Effector memory CD8-positive, alpha-beta T cell (primary cell): ENCODE measurements at places on chromosomes 2 and 18.

DNA sequence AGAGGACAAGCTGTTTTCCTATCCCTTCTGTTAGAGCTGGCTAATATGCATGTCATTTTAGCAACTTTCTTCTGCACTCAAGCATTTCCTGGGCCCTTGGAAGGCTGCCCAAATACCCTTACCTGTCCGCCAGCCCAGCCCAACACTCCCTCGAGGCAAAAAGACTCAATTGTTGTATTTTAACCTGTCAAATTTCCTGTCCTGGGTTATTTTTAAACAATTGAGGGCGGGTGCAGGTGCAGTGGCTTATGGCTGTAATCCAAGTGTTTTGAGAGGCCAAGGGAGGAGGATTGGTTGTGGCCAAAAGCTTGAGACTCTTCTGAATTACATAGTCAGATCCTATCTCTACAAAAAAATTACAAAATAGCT lies 125.0 kb upstream of the ARHGAP28 start:
- no peak for DNase-seq

GRCh38 chr18:78296166-78296565 lies 683.5 kb upstream of the SALL3 start:
- DNase-seq: no peak

- no peak for DNase-seq
These were observed 17.9 kb upstream of the ARHGEF4 start for GRCh38 chr2:130818809-130819208.

- no peak for DNase-seq
These were observed 2.8 kb downstream of the PHLPP1 start for GRCh38 chr18:62717925-62718800.

- DNase-seq: no peak
These were observed 52.3 kb downstream of the ZEB2 start for GRCh38 chr2:144467502-144468137.

GRCh38 chr2:119005051-119005450 lies 63.1 kb downstream of the MARCO start:
- DNase-seq: no peak

GRCh38 chr18:7237673-7238272 lies 6.9 kb downstream of the LRRC30 start:
- DNase-seq: no peak

GRCh38 chr2:174717273-174717672 lies 47.0 kb downstream of the CHRNA1 start:
- DNase-seq: no peak

DNA sequence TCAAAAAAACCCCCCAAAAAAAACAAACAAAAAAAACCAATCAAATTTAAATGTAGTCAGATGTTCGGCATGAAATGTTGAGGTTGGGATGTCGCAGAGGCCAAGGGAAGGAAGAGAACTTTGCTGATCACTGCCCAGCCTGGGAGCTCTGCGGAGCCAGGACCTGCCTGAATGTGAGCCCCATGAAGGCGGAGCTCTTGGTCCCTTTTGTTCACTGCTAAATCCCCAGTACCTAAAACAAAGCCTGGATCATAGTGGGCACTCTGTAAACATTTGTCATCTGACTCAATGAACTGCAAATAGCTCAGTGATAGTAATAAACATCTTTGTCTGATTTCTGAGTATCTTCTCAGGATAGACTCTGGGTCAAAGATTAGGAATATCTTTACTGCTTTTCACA lies 64.0 kb downstream of the NGEF start:
- DNase-seq: no peak

- no peak for DNase-seq
These were observed 28.2 kb upstream of the GALNT1 start for GRCh38 chr18:35553300-35553699.

GRCh38 chr2:170475878-170476277 lies 239.3 kb upstream of the SP5 start:
- DNase-seq: no peak

GRCh38 chr2:20304411-20304810 lies 46.2 kb downstream of the PUM2 start:
- DNase-seq: no peak

GRCh38 chr2:186059096-186059495 lies 320.5 kb downstream of the FSIP2 start:
- DNase-seq: no peak

- DNase-seq: no peak
These were observed 1518.3 kb downstream of the RPIA start for GRCh38 chr2:90209806-90210205.

DNA sequence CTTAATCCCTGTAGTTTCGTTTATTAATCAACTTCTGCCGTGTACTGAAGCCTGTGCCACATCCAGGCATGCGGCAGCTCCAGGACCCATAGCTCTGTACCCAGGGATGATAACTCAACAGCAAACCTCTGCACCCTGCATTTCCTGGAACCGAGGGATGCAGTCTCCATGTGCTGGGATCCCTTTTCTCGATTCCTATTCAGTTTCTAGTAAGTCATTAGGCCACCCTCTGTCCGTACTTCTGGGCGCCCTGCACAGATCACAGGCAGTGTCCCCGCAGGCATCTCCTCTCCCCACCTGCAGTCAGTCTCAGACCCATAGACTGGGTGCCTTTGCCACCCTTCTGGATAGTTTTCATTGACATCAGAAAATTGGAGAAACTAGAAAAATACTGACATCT lies 18.8 kb downstream of the TMEM18 start:
- no peak for DNase-seq

DNA sequence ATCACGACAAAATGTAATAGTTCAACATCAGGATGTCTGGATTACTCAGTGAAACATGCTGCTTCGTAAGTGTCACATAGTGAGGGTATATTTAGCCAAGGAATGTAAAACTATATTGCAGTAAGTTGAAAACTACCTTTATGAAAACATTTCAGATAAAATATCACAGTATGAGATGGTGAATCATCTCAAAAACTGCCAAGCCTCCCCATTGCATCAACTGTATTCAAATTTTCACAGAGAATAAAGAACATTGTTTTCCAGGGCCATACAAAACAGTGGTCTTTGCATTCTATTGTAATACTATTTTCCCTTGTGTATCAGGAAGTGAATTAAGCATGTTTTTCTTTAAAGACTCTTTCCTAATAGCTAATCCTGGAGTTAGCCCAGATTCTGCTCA lies 47.6 kb upstream of the MSTN start:
- no peak for DNase-seq

- DNase-seq: no peak
These were observed 165.2 kb upstream of the MSH6 start for GRCh38 chr2:47617523-47618271.

GRCh38 chr2:64839844-64840243 lies 149.4 kb upstream of the SLC1A4 start:
- DNase-seq: no peak

DNA sequence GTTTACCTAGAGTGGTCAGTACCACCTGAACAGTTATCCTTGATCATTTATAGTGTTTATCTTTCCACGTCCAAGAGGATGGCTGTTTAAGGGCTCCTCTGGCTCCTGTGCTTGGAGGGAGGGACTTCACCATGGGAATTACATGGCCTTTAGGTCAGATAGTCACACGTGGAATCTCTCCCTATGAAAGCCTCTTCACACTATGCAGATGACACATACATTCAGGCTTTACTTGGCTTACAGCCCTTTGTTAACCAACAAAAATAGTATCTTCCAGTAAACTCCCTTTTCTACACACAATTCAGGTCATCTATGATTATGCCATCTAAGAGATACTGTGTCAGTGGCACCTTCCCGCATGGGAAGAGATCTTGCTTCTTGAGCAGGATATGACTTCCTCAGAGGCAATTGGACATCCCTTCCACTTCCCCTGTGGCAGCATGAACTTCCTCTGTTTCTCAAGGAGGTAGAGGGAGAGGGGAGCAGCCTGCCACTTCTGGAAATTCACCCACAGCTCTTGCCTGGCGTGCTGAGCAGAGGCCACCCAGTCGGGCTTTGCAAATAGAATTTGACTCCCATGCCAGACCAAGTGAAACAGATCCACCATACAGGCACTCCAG lies 53.5 kb downstream of the COLEC12 start:
- no peak for DNase-seq

DNA sequence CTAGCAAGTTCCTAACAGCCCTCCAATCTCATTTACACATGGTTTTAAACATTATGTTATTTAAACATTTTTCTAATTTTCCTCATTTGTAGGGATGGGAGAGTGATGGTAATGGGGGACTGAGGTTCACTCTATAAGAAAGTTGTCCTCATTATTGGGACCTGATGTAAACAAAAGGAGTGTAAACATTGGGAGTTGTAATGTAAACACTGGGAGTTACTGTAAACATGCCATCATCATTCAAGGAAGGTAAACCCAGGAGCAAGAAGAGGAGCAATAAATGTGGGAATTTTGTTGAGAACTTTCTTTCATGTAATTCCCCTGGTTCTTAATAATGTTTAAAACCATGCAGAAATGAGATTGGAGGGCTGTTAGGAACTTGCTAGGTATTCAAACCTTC lies 17.8 kb downstream of the RFTN2 start:
- no peak for DNase-seq

DNA sequence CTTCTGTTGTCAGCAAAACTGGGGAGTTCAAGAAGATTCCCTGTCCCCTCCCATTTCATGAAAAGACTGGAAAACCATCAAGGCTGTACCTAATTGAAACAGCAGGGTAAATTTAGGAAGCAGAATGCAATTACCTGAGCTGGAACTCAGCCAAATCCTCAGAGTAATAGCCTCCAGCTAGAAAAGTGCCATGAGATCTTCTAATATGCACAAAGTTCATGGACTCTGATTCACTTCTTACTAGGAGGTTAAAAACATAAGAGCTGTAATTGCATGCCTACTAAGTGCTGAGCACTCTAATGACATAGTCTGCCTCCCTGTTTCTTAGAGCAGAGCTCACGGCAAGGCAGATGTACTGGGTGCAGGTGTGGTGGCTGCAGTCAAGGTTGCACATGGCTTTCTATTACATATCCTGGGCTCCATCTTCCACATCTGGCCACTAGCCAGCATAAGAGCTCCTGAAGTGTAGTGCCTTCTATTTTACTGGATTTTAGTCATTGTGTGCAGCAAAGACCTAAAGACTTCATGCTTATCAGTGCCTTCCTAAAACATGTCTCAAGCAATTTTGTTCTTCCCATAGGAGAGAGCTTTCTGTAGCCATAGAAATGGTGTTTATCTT lies 341.7 kb downstream of the PTPRM start:
- no peak for DNase-seq

DNA sequence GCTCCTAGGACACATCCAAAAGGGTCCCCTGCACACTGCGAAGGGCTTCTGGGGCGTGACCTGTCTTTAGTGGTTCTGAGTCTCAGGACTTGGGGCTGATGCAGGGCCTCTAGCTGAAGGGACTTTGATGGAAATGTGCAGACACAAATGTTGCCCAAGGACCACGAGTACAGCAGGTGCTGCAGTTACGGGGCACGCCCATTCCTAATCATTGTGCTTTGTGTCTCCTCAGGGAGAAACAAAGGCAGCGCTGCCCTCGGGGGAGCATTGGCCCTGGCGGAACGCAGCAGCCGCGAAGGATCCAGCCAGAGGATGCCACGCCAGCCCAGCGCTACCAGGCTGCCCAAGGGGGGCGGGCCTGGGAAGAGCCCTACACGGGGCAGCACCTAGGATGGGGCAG lies 8.0 kb downstream of the TUBA3E start:
- DNase-seq: no peak

- no peak for DNase-seq
These were observed 12.4 kb upstream of the TRIB2 start for GRCh38 chr2:12704378-12704777.

DNA sequence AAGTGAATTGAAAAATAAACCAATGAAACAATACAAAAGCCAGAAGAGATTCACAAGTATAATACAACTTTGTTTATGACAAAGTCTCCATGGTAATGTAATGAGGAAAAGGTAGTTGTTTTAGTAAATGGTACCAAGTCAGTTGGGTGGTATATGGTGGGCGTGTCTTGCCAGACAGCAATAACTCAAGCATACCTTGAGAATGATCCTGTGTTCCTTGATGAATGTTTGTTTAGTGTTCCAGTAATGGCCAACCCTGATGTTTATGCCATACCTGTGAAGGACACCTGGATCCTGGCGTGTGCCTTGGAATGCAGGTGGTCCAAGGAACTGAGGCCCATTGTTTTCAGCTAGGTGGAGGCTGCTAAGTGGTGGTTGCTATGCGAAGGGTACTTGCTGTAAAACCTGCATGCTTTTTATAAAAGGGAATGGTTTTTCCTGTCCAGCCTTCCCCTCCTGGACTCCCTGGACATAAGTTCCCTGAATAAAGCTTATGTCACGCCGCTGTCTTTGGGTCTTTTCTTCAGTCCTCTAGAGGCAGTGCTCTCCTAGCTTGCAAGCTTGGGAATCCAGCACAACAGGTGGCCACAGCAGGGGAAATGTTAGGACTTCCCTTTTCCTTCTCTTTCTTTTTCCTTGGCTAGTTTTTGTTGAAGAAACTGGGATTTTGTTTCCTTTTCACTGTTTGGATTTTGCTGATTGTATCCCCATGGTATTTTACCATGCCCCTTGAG lies 54.7 kb downstream of the MTA3 start:
- no peak for DNase-seq

DNA sequence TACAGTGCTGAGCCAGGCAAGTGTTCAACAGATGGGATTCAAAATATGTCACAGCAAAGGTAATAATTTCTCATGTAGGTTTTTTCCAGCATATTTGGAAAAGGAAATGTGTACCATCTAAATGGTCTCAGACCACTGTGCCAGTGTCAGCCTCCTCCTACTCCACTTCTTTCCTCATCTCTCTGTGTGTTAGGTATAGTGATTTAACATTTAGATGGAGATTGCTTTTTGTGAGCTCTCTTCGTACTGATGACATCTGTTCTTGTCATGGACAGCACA lies 80.9 kb upstream of the TSPYL6 start:
- DNase-seq: no peak
